ENCODE measurements at places on chromosomes 2 and 18.

GRCh38 chr2:42223067-42223854, 54.1 kb downstream of the EML4 start:
- DNase-seq = no peak

DNA sequence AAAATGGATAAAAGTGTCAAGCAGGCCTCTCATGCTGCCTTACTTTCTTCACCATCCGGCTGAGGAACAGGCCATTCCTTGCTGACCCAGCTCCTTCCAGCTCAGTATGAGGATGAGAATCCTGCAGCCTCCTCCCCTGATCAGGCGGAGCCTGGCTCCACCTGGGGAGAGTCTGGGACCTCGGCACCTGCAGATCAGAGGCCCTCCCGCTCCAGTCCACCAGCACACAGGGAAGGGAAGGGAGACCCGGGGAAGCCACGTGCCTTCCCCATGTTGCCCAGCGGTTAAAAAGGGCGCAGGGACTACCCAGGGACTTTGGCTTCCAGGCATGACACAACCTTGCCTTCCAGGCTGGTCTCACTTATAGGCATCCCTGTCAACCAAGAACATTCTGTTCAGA, 172.0 kb downstream of the NDUFA10 start:
- DNase-seq = no peak

DNA sequence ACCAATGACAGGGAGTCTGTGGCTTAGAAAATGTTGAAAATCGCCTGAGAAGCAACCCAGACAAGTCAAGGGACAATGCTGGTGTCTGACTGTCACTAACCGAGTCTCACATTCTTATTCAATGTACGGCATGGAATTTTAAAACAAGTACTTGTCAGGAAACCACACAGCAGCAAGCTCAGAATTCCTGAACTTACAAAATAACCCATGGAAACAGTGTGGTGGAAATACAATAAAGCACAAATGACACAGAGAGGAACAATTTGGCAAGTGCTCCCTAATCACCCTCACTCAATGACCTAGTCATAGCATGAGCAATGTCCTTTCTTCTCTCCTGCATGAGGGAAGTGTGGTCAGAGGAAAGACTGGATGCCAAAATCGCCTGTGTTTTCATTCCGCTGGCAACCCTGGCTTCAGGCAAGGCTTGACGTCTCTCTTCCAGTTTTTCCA, 154.0 kb downstream of the SATB2 start:
- no peak for DNase-seq

DNA sequence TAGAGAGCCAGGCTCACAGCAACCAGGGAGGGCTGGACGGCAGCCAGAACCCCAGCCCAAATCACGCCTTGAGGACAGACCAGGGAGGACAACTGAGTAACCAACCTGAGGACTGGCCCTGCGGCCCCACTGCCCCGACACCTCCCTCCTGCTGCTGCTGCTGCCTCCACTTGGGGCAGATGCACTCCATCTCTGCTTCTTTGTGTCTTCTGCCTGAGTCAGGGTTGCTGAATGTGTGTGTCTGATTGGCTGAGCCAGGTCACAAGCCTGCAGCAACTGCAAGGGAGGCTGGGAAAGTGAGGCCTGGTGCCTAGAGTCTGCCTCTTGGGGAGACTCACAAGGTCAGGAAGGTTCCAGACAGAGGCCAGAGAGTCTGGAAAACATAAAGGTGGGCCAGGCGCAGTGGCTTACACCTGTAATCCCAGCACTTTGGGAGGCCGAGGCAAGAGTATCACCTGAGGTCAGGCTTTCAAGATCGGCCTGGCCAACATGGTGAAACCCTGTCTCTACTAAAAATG, 83.4 kb downstream of the ZFP36L2 start:
- DNase-seq = no peak

GRCh38 chr2:241620419-241620769, 16.6 kb downstream of the THAP4 start:
- no peak for DNase-seq

GRCh38 chr18:59041819-59042815, 97.6 kb upstream of the SEC11C start:
- no peak for DNase-seq

Measured in NCI-H1092 treated with DMSO at 0.1 percent for 48 hours (cell line).